Mesothelial cell of epicardium (in vitro differentiated cells): ENCODE measurements at places on chromosomes 3 and 15.

GRCh38 chr3:132161608-132162007, 126.8 kb upstream of the CPNE4 start:
- DNase-seq, result no peak

- DNase-seq, result no peak
Measured at GRCh38 chr15:74788042-74788682, 6.3 kb downstream of the CSK start.

- no peak for DNase-seq
Measured at GRCh38 chr15:85927931-85928537, 133.3 kb upstream of the KLHL25 start.

GRCh38 chr3:195905970-195906864, 2.1 kb downstream of the TNK2 start:
- DNase-seq, result no peak

- no peak for DNase-seq
Measured at GRCh38 chr3:156551261-156551660, 3.7 kb downstream of the SSR3 start.

GRCh38 chr3:31247850-31248562, 284.7 kb upstream of the STT3B start:
- DNase-seq, result no peak

DNA sequence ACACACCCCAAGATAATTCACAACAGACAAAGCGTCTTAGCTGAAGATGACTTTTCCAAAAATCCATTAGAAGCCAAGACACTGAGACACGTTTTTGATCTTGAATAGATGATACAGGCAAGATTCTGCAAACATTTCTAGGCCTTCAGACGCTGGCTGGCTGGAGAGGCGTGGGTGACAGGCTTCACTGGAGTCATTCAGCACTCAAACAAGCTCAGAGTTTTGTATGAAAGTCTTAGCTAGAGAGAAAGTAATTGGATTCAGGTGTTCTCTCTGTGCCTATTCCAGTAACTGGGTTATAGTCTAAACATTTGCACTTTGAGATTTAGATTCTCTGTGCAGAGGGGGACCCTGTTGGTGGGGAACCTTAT, 147.7 kb upstream of the BHLHE40 start:
- no peak for DNase-seq

DNA sequence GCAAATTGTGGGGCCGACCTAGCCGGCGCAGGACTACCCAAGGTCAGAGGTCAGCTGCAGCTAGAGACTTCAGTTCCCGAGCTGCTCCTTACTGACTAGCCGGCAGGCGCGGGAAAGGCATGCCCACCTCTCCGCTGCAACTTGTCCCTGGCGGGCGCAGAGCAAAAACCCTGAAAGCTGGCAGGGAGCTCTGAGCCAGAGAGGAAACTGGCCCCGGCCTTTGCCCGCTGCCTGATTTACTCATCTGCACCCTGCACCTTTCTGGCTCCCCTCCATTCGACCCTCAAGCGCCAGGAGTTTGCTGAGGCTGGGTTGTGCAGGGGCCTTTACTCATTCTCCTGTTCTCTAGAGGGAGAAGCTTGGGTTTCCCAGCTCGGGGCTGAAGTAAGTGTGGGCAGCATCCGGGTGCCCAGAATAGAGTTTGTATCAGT, 1.5 kb downstream of the ZIC4 start:
- no peak for DNase-seq

GRCh38 chr3:123261666-123262065, 59.9 kb downstream of the SEC22A start:
- no peak for DNase-seq

- DNase-seq, result no peak
Measured at GRCh38 chr15:96672629-96673028, 342.1 kb downstream of the NR2F2 start.

GRCh38 chr15:96276438-96277210, 53.9 kb upstream of the NR2F2 start:
- DNase-seq, result no peak

GRCh38 chr3:171348121-171348520, 112.1 kb downstream of the TNIK start:
- no peak for DNase-seq

GRCh38 chr3:179933914-179934313, 102.8 kb downstream of the PEX5L start:
- DNase-seq, result no peak

- DNase-seq, result no peak
Measured at GRCh38 chr15:98292442-98293240, 332.1 kb downstream of the ARRDC4 start.

DNA sequence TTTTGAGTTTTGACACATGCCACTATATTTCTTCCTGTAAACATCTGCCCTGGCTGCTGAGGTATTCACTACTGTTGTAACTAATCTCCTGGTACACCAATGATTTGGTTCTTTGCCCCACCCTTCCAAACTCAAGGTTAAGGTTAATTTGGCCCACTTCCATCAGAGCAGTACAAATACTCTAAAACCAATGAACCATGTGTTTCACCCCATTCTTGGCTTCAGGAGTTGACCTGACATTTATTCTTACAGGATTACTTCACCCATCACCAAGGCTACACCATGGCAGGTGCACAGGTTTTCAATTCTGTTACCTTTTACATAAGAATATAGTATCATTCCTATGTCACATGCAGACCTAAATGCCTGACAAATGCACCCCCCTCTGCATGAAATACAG, 1179.9 kb downstream of the ZPLD1 start:
- DNase-seq, result no peak

DNA sequence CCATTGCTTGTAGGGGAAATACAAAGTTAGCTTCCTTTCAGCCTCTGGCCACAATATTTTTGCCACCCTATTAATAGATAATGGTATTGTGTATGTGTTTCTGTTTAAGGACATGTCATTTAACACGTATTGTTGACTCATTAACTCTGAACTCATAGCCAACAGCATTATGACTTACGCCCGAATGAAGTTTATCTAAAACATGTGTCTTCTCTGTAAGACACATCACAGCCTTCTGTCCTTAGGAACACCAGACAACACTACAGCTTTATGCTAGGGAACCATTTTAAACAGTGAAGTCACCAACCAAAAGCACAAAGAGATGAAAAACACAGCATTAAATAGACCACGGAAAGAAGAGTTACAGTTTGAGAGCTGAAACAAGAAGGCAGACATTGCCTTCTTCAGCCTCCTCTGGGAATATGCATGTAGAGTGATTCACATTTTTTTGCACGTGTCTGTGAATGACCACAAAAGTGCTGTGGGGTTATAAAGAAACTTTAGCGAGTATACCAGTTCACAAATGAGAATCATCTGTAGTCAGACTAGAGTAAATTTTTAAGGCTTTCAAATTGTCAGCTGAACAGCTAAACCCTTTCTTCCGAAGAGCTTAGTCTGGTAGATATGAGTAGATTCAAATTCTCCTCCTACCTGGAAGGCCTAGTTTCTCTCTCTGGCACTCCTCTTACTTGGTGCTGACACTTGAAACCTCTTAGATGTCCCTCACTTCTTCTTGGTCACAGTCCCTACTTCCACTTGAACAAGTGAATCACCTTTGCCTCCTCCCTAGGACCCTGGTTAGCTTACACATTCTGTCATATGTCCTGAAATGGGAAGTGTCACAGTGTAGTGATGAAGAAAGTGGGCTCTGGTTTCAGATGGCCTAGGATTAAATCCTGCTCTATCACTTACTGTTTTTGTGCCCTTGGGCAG, 32.2 kb downstream of the MCTP2 start:
- DNase-seq, result no peak

DNA sequence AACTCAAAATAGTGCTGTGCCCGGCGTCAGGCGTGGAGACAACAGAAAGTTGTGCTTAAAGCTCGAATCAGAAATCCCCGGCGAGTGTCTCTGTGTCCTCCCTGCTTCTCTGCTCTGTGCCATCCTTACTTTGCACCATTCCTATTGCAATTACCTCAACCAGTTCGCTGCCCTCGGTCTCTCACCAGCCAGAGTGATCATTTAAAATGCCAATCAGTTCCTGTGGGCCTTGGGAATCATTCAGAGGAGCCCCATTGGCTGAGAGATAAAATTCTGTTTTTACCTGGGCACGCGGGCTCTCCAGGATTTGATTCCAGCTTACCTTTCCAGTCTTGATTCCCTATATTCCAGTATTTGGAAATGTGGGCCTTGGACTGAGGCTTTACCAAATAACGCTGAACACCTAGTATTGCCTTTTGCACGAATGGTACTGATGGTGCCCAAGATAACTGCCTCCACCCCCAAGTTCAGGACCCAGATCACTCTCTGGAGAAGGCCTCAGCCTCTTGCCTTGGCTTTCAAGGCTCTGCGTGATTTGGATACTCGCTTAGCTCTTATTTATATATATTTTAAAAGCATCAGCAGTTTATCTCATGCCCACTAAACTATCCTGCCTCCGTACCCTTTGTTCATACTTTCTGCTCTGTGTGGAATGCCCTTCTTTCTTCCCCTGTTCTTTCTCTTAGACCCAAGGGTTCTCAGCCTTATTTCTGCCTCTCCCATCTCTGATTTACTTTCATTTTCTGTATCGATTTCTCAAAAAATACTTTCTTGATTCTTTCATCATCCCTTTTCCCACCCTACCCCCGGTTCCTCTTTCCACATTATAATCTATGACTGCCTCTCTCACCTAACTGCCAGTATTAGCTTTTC, 863 bp downstream of the PSMA4 start:
- no peak for DNase-seq

GRCh38 chr3:30668051-30668609, 61.7 kb downstream of the TGFBR2 start:
- DNase-seq, result no peak

DNA sequence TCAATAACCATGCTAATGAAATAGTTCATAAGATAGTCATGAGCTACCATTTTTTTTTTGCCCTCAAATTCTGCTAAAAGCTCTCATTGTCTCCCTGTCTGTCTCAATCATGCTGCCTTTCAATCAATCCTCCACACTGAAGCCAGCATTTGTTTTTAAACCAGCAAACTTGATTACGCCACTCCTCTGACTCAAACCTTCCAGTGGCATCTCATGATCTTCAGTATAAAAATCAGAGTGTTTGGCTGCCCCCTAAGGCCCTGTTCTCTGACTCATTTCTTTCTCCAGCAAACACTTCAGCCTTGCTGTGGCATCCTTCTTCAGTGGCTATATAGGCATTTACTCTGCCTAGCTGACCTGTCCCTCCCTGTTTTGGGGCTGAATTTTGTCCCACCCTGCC, 36.0 kb upstream of the EOMES start:
- DNase-seq, result no peak
